ENCODE measurements at places on chromosomes 11 and 22.
A peak's percentile ranks its signal among the peaks of the same experiment; 100 is the strongest.

GRCh38 chr11:91295591-91295990, 929.0 kb upstream of the FAT3 start:
- DNase-seq, result no peak

GRCh38 chr22:45475851-45476514, 26.7 kb upstream of the FBLN1 start:
- DNase-seq, result no peak

- DNase-seq, result peak; percentile 71
Measured at GRCh38 chr11:126465573-126466188, 110.2 kb downstream of the ST3GAL4 start.

GRCh38 chr11:10322830-10323792, 18.2 kb downstream of the ADM start:
- peak; percentile 86 for DNase-seq

DNA sequence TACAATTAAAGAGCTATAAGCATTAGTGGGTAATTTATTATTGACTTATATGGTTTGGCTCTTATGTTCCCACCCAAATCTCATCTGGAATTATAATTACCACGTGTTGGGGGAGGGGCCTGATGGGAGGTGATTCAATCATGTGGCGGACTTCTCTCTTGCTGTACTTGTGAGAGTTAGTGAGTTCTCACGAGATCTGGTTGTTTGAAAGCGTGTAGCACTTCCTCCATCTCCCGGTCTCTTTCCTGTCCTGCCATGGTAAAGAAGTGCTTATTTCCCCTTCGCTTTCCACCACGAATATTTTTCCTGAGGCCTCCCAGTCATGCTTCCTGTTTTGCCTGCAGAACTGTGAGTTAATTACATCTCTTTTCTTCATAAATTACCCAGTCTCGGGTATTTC, 28.1 kb upstream of the CHORDC1 start:
- no peak for DNase-seq

DNA sequence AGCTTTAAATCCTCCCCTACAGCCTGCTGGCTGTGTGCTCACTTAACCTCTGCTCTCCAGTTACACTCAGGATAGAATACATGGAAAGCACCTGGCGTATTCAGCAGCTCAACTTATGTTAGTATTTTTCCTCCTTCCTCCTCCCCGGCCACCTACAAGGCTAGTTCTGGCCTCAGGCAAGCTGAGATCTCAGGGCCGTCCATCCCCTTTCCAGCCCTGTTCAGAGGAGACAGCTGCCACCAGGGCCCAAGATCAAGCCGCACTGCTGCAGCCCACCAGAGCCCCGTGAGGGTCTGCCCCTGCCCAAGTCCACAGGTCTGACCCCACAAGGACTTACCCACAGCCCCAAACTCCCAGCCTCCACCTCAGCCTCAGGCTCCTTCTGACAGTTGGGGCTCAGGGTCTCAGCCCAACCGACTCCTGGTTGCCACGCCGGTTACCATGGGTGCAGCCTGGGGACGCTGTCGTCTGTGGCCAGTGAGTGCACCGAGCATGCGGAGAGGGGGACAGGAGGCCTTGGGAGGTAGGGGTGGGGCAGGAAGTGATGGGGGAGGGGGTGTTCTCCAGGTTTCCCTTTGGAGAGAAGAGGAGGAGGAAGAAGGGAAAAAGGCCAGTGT, at the start of gene C11orf16:
TSS of gene C11orf16 (minus strand) at position 384 of the 617 bp plus-strand sequence. CDS start 639 bp downstream, outside the sequence.
- DNase-seq, result no peak
